ENCODE measurements at places on chromosomes 7 and 10.

GRCh38 chr7:114414156-114415063, at the start of gene FOXP2:
Gene FOXP2, plus strand, starts transcription at chr7:114414815. Its CDS starts 11,697 bp downstream, at chr7:114426512.
- no peak for DNase-seq

GRCh38 chr7:135231686-135232085, 2.0 kb upstream of the STRA8 start:
- DNase-seq: no peak

- DNase-seq: no peak
These were observed 1.2 kb upstream of the LRMDA start for GRCh38 chr10:75430000-75430763.

DNA sequence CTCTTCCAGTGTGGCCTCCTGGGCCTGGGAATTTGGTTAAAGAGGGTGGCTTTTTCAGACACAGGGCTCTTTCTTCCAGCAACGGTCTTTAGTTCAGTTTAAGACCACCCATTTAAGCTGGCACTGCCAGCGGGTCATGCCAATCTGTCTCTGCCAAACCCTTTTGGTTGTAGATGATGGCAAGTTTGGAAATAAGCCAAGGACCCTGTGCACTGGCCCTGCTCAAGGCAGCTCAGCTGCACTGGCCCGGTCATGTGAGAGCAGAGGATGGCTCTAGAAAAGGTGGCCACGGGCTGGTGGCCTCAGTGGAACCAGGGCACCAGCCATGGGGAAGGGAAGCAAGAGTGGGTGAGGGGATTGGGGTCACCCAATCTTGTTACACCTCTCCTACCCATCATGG, 294.1 kb downstream of the GLRX3 start:
- DNase-seq: no peak

DNA sequence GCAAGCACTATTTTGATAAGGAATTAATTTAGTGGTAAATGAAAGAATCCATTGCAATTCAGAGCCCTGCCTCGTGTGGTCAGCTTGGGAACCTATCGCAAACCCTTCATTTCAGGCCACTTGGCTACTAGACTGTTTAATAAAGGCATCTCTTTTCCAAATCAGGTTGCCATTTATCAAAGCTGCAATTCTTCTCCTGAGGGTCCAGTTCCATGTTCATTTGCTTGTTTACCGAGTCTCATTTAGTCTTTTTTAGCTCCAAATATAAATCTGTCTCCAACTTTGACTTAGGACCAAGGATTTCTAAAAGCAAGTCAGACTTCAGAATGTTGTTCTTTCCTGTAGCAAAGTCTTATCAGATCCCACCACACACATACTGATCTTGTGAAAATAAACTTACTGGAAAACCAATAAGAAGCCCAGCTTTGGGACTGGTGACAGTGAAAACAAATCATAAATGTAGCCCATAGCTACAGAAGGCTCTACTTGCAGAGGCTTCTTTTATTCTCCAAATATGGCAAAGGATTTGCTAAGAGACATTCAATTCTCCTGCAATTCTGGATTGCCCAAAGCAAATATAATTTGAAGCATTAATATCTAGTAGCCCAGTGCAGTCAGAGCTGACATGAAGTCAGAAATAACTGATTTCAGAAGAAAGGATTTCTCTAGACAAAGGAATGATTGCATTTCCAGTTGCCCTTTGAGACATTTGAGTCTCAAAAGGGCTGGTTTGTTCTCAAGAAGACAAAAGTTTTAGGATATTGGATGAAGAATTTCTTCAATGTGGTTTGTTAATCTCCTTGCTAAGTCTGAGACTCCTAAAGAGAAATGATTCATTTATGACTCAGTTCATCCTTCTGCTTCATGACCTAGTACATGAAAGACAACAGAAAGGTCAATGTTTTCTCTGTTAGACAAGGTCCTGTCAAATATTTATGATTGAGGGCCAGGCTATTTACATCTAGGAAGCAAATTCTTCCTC, 28.0 kb downstream of the PPP1R3C start:
- DNase-seq: no peak

GRCh38 chr7:90613088-90613498, 17.0 kb downstream of the CDK14 start:
- no peak for DNase-seq

- no peak for DNase-seq
These were observed 407.2 kb upstream of the SHH start for GRCh38 chr7:156219307-156220077.

- no peak for DNase-seq
These were observed 11.2 kb upstream of the GRID1 start for GRCh38 chr10:86377797-86378146.

GRCh38 chr10:128084991-128085390, 41.2 kb downstream of the MKI67 start:
- DNase-seq: no peak

DNA sequence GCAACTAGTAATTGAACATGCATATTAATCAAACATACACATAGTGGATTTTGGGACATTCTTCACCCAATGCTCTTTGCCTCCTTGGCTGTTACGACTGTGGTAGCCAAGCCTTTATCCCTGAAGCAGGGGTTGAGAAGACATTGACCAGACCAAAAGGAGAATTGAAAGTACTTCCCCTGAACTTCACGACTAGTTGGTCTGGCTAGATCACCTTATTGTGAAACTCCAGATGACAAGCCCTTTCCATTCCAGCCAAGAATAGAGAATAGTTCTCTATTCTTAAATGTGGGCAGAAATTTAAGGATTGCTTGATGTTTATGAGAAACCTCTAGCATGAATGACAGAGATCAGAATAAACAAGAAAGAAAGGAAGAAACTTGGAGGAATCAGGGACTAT, 97.0 kb downstream of the LRMDA start:
- no peak for DNase-seq

DNA sequence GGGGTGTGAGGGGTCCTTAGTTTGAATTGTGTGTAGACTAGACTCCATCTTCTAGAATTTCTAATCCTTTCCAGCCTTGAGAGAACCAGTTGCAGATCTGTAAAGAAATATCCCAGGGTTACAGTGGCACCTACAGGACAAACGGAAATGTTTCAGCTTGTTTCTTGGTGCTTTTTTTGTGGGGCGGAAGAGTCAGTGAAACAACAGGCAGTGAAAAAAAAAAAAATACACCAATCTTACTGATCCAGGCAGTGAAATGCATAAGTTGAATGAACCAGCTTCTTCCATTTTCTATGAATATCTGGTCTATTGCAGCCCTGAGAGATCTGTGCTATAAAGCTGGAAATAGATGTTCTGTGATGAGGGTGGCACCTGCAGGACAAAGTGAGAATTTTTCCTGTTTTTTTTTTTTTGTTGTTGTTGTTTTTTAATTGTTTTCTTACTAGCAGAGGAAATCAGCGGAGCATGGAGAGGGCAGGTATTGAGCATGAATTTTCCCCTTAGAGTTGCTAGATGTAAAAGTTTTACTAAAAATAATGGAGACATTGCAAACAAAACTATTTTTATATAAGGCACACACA, 81.9 kb upstream of the DYNC1I1 start:
- DNase-seq: no peak

GRCh38 chr10:92125144-92125543, 165.7 kb downstream of the CPEB3 start:
- DNase-seq: no peak

DNA sequence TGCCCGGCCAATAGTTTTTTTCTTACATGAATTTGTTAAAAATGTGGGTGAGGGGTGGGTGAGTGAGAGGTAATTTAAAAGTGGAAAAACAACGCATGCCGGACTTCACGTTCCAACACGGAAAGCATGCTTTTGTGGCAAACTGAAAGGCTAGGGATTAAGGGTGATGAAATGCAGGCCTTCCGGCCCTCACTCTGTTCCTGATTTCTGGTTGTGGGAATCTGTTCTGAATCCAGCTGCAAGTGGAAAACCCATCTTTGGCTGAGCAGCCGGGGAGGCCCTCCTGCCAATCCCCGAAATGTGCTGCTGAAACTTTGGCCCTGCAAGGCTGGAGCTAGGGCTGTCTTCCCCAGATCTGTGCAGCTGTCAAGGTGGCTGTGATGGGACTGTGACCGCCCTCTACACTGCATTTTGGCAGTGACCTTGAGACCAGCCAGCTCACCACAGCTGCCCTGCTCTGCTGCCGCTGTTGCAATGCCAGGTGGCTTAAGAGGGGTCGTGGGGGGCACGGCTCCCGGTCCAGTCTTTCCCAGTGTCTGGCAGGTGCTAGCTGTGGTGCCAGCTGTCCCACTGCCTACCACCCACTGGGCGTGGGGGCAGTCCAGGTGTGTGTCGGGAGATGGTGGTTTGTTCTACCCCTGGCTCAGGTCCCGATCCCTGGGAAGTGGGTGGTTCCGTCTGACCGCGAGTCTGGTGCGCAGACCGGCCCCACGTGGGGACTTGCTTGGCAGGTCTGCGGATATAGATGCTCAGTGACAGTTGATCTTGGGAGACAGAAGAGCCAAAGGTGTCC, 39.0 kb downstream of the TET1 start:
- no peak for DNase-seq

DNA sequence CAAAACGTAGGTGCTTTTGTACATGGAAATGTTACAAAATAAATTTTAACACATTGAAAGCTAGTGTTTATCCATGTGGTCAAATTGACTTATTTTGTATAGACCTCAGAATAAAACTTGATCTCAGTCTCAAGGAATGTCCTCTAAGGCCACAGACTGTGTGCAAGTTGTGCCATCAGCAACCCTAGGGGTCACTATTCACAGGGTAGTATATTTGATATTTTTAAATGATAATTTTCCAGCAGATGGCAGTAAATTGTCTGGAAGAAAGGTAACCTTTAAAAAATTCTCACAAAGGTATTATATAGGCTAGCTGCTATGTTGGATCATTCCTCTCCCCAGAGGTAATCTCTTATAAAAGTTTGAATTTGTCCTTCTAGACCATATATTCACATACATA, 12.9 kb upstream of the SNX10 start:
- DNase-seq: no peak

GRCh38 chr10:110003524-110003885, 4.3 kb upstream of the ADD3 start:
- DNase-seq: no peak

DNA sequence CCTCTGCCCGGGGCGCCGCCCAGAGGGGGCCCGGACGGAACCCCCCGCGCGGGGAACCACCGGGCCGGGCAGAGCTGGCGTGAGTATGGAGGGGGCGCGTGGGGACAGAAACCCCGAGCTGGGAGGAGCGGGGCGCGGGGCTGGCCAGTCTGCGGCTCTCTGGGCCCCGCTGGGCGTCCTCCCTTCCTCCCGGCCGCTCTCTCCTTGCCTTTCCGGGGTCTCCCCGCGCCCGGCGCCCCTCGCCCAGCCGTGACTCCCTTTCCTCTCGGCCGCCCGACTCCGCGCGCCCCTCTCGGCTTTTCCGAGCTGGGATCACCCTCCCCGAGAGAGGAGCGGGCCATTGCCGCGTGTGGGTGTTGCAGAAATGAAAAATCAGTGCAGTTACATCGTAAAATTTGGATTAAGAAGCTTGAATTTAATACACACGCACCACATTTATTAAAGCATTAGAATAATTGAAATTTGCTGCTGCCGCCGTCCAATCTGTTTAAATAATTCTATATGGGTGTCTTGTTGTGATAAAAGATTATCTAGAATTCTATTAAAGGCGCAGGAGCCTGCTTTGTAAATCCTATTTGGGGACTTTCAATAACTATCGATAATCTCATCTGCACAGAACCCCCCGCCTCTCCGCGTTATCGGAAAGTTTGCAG, 9.1 kb downstream of the UNCX start:
- DNase-seq: no peak

- DNase-seq: no peak
These were observed 178.6 kb downstream of the RPS24 start for GRCh38 chr10:78212060-78212785.

DNA sequence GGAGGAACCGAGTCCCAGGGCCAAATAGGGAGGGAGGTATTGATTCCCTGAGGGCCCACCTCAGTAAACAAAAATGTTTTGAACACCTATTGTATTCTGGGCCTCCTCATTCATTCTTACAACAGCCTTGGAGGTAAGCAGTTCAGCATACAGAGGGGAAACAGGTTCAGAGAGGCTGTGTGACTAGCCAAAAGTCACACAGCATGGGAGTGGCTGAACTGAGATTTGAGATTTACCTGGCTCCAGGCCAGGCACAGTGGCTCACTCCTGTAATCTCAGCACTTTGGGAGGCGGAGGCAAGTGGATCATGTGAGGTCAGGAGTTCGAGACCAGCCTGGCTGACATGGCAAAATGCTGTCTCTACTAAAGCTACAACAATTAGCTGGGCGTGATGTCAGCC, 107.2 kb downstream of the TMEM130 start:
- DNase-seq: no peak

GRCh38 chr10:10804998-10805740, 212.5 kb upstream of the CELF2 start:
- DNase-seq: no peak

DNA sequence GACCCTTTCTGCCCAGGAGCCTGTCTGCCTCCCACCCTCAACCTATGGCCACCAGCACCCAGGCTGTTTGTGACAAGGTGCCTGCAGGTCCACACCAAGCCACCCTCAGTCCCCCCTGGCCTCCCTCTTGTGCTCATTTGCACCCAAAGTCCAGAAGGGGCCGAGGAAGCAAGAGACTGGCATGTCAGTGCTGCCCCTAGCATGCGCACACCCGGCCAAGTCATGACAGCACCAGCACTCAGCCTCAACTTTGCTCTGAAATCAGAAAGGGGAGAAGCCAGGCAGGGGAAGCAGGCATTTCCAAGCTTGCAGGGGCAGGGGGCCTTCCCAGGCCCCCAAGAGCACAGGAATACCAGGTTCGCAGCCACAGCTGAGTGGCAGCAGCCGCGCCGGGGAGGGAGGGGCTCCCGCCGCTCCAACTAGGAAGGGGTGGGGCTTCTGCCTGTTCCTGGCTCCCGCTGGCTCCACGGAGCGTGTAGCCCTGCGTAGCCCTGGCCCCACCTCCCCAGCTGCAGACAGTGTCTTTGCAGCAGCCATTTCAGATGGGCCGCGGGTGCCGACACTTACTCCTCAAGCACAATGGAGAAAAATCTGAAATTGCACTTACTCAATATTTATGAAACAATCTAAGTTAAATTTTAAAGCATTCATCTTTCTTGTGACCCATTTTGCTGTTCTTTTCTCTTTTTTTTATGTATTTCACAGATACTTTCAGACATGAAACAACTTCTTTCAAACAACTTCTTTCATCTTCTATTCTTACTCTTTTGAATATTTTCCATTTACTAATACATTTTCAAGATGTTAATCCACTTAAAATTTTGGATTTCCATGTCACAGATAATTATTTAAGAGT, 54.9 kb upstream of the ABCB5 start:
- DNase-seq: no peak

GRCh38 chr7:26964156-26964808, 99.9 kb upstream of the SKAP2 start:
- DNase-seq: no peak

DNA sequence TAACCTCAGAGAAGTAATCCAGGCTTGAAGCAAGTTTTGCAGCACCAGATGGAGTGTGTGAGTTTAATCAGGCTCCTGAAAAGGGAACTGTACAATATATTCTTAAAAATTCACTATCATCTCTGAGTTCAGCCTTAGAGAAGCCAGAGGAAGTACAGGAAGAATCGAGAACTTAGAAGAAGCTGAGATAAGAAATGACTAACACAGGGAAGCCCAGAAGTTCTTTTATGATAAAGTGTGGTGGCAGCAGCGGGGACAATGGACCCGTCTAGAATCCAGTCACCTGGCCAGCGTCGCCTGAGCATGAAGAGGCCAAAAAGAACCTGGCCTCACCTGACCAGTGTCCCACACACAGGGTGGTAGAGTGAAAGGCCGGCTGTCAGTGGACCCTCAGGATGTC, 161.0 kb downstream of the USP6NL start:
- no peak for DNase-seq
